ENCODE measurements at places on chromosomes 13 and 19. TPM values are rescaled to one million over a fixed set of nuclear protein-coding genes. Genes with fewer than 3 reads are reported as not detected.

SLAIN1 gene
- total RNA-seq = 19.7 TPM

CD209 gene
- 1.1 TPM for total RNA-seq

ZNF570 gene
- total RNA-seq = 5.9 TPM

MISP gene
- not detected for total RNA-seq

PCDH8 gene
- total RNA-seq = not detected

LRRC25 gene
- 111 TPM for total RNA-seq

DNA sequence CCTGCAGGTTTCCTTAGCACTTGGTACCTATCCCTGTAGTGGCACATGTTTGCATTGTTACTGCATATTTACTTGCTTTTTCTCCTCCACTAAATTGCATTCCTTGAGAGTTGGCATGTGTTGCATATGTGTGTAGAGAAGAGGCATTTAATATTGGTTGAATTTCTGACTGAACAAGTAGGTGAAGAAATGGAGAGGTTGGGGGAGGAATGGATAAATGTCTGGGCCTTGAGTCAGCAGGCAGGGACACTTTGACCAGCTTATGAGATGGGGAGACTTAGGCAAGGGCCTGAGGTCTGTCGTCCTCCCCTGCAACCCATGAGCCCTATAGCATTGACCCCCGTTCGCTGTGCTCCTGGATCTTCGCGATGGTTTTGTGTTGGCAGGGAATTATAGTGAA lies 2.0 kb upstream of the GPR18 start:
- no peaks in the 10 kb centered on the region for H3K27me3 ChIP-seq
- DNase-seq = no peak
- peaks cover 99% of the 10 kb centered on the region for H3K4me1 ChIP-seq
- peak overlapping the region; percentile 85 for H3K27ac ChIP-seq
- no peak overlapping the region for H3K4me3 ChIP-seq

DNA sequence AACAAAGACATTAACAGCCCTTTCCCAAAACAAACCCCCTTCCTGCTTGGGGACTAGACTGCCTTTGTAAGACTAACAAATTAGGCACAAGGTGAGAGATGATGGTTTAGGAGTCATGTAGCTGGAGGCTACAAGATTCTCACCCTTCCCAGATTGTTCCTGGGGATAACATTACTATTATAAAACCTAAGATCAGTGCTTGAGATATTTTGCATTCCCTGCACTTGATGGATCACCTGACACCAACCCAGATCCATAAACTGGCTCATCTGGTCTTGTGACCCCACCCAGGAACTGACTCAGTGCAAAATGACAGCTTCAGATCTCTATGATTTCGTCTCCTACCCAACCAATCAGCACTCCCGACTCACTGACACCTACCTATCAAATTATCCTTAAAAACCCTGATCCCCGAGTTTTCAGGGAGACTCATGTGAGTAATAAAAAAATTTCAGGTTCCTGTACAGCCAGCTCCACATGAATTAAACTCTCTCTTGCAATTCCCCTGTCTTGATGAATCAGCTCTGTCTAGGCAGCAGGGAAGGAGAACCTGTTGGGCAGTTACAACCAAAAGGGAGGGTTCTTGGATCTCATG lies 2.4 kb upstream of the ZNF616 start:
- no peak overlapping the region for H3K27ac ChIP-seq
- H3K36me3 ChIP-seq = no peaks in the 10 kb centered on the region
- no peak overlapping the region for H3K4me3 ChIP-seq
- DNase-seq = no peak
- H3K27me3 ChIP-seq = no peaks in the 10 kb centered on the region

GRCh38 chr19:4429771-4430171 lies 27.3 kb downstream of the CHAF1A start:
- H3K36me3 ChIP-seq = peaks cover 4% of the 10 kb centered on the region
- H3K27ac ChIP-seq = no peak overlapping the region
- no peak overlapping the region for H3K4me3 ChIP-seq
- H3K4me1 ChIP-seq = peaks cover 28% of the 10 kb centered on the region
- no peak for DNase-seq
- H3K27me3 ChIP-seq = no peaks in the 10 kb centered on the region

GRCh38 chr19:44807652-44808462 lies 1.0 kb upstream of the BCAM start:
- no peaks in the 10 kb centered on the region for H3K36me3 ChIP-seq
- H3K27me3 ChIP-seq = peaks cover 12% of the 10 kb centered on the region
- peak overlapping the region; percentile 74 for H3K27ac ChIP-seq
- peaks cover 29% of the 10 kb centered on the region for H3K4me1 ChIP-seq
- no peak overlapping the region for H3K4me3 ChIP-seq

GRCh38 chr19:51076631-51077213 lies 6.0 kb downstream of the KLK14 start:
- no peaks in the 10 kb centered on the region for H3K4me1 ChIP-seq
- H3K27ac ChIP-seq = no peak overlapping the region
- no peak for DNase-seq
- H3K4me3 ChIP-seq = no peak overlapping the region

- DNase-seq = peak; percentile 97
- H3K36me3 ChIP-seq = peaks cover 19% of the 10 kb centered on the region
- H3K27me3 ChIP-seq = no peaks in the 10 kb centered on the region
Observed at GRCh38 chr19:58451358-58452101, at the start of gene ZNF324B. Gene ZNF324B, plus strand, starts transcription at chr19:58451622. Its CDS starts 2,080 bp downstream, at chr19:58453702.

DNA sequence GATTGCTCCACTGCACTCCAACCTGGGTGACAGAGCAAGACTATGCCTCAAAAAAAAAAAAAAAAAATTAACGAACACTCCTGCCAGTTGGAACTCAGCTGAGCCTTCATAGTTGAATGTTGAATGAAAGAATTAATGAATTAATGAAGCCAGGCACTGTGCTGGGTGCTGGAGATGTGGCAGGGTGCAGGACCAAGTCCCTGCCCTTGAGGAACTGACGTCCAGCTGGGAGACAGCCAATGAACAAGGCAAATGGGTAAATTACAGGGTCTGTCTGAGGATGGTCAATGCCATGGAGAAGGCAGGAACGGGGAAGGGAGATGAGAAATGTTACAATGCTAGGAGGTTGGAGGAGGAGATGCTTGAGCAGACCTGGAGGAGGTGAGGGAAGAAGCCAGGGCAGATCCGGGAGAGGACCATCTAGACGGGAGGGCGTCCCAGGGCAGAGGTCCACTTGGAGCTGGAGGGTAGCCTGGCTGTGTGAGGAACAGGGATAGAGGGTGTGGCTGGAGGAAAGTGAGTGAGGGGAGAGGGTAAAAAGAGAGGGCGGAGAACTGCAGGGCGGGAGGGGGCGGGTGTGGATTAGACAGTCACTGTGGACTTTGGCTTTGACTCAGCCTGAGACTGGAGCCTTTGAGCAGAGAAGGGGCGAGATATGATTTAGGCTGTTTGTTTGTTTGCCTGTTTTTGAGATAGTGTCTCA lies 16.8 kb upstream of the IGSF23 start:
- DNase-seq = no peak
- no peak overlapping the region for H3K4me3 ChIP-seq
- peaks cover 21% of the 10 kb centered on the region for H3K27me3 ChIP-seq
- H3K27ac ChIP-seq = no peak overlapping the region
- H3K36me3 ChIP-seq = no peaks in the 10 kb centered on the region

- H3K4me3 ChIP-seq = no peak overlapping the region
- H3K4me1 ChIP-seq = peaks cover 83% of the 10 kb centered on the region
- DNase-seq = no peak
- no peaks in the 10 kb centered on the region for H3K27me3 ChIP-seq
Observed at GRCh38 chr13:32590266-32590665, 4.0 kb downstream of the PDS5B start.

GRCh38 chr19:12985049-12985776 lies 10.1 kb upstream of the NFIX start:
- H3K27me3 ChIP-seq = no peaks in the 10 kb centered on the region
- H3K4me3 ChIP-seq = no peak overlapping the region
- peaks cover 5% of the 10 kb centered on the region for H3K4me1 ChIP-seq
- DNase-seq = no peak
- H3K36me3 ChIP-seq = no peaks in the 10 kb centered on the region
- no peak overlapping the region for H3K27ac ChIP-seq

DNA sequence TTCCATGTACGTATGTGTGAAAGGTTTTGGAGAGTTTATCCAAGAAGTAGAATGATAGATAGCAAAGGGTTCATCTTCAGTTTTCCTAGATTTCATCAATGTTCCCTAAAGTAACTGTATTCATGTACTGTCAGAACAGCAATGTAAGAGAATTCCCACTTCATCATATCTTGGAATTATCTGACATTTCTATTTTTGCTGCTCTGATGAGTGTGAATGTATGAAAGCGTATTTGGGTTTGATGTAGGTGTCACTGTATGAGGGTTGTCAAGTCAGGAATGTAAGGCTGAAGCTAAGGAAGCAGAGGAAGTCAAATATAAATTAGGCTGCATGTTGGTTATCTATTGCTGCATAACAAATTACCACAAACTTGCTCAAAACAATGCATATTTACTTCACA lies 7.2 kb upstream of the KATNAL1 start:
- H3K36me3 ChIP-seq = no peaks in the 10 kb centered on the region
- no peak overlapping the region for H3K27ac ChIP-seq
- H3K4me1 ChIP-seq = peaks cover 21% of the 10 kb centered on the region
- H3K27me3 ChIP-seq = no peaks in the 10 kb centered on the region

DNA sequence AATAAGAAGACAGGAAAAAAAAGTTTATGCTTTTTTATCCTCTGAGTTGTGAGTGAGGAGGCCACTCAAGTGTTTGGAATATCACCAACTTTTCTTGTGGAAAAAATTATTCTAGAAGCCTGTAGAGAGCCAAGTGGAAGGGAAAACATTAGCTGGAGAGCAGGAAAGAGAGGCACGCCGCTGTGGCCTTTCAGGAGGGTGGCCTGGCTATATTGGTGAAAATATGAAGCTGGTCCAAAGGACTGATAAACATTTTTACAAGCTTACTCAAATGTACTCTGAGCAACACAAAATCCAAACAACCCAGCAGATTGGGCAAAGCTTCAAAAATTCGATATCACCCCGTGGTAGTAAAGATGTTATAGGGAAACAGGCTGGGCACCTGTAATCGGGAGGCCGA lies 2.3 kb upstream of the EIF3G start:
- H3K27ac ChIP-seq = no peak overlapping the region
- H3K27me3 ChIP-seq = no peaks in the 10 kb centered on the region
- no peak overlapping the region for H3K4me3 ChIP-seq
- no peak for DNase-seq
- peaks cover 34% of the 10 kb centered on the region for H3K4me1 ChIP-seq

DNA sequence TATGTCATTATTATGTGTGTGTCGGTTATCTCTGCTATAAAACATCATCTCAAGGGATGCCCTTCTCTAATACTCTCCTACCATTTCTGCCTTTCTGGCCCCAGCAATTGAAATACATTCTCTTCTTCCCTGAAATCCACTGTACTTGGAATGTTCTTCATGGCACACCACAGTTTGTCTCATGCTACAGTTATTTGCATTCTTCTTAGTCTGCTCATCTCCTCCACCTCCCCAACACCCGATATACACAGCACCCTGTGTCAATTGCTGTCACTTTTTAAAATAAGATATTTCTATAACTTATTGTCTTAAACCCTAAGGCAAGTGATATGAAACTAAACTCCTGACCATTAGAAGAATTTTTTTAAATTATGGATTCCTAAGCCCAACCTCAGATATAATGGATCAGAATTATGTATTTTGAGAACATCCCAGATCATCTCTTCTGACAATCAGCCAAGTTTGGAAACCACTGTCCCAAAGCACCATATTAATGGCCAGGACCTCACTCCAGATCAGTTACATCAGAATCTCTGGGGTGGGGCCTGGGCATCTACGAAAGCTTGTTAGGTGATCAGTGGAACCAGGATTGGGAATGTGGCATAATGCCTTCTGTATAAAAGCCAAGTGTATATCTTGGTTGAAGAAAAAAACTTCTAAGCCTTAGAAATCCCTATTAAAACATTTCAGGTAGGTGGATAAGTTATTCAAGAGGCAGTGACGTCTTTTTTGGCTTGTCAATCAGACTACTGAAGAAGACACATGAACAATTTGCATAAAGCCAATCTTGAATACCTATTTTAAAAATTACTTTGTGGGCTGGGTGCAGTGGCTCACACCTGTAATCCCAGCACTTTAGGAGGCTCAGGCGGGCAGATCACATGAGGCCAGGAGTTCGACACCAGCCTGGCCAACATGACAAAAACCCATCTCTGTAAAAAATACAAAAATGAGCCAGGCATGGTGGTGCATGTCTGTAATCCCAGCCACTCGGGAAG lies 30.0 kb upstream of the KBTBD7 start:
- H3K27me3 ChIP-seq = no peaks in the 10 kb centered on the region
- no peaks in the 10 kb centered on the region for H3K4me1 ChIP-seq
- no peak for DNase-seq
- H3K4me3 ChIP-seq = no peak overlapping the region
- H3K36me3 ChIP-seq = peaks cover 53% of the 10 kb centered on the region

GRCh38 chr13:47184321-47184720 lies 287.5 kb upstream of the HTR2A start:
- no peaks in the 10 kb centered on the region for H3K4me1 ChIP-seq
- H3K27me3 ChIP-seq = no peaks in the 10 kb centered on the region
- no peak overlapping the region for H3K27ac ChIP-seq
- H3K36me3 ChIP-seq = no peaks in the 10 kb centered on the region
- H3K4me3 ChIP-seq = no peak overlapping the region
- DNase-seq = no peak

- peaks cover 35% of the 10 kb centered on the region for H3K27me3 ChIP-seq
- no peak overlapping the region for H3K27ac ChIP-seq
- DNase-seq = no peak
- no peak overlapping the region for H3K4me3 ChIP-seq
- H3K36me3 ChIP-seq = no peaks in the 10 kb centered on the region
- H3K4me1 ChIP-seq = peaks cover 18% of the 10 kb centered on the region
Observed at GRCh38 chr19:4581666-4582553, 22.4 kb upstream of the SEMA6B start.

DNA sequence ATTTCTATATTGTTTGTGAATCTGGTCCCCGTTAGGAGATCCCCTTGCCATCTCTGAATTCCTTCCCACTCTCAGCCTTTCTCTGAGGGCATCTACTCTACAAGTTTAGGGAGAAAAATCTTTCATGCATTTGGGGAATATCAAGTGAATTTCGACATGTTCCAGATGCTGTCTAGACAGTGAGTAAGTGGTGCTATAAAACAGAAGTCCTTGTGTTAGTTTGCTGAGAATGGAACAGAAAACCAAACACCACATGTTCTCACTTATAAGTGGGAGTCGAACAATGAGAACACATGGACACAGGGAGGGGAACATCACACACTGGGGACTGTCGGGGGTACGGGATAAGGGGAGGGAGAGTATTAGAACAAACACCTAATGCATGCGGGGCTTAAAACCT lies 5.1 kb downstream of the OR7A10 start:
- H3K36me3 ChIP-seq = no peaks in the 10 kb centered on the region
- H3K27ac ChIP-seq = no peak overlapping the region
- H3K27me3 ChIP-seq = no peaks in the 10 kb centered on the region
- no peaks in the 10 kb centered on the region for H3K4me1 ChIP-seq
- DNase-seq = no peak
- no peak overlapping the region for H3K4me3 ChIP-seq
